ENCODE measurements at places on chromosomes 2 and 18.

GRCh38 chr2:100137866-100138570 lies 4.4 kb downstream of the AFF3 start:
- DNase-seq: peak; percentile 38

DNA sequence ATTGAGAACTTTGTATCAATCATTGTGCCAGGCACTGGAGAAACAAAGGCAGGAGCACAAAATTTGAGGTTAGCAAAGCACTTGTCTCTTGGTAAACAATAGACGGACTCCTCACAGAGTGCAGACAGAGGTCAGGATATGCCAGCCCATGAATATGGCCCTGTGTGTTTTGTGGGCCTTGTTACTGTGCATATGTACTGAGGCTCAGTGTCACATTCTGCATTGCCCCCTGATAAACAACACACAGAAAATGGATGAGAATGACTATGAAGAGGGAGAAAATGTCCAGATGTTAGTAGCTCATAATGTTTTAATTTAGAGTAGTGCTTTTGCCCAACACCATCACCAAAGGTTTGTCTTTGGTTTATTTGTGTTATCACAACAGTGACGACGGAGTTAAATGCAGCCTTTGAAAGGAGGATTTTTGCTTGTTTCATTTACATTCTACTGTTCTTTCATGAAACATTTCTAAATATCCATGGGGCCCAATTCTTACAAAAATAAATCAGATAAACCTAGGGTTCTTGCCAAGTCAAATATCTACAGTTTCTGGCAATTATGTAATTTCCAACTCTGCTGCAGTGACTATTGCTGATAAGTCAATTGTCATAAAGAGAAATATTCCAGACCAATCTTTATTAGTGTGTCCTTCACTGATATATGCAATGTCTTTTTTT lies 14.6 kb upstream of the NT5C1B start:
- DNase-seq: no peak

- no peak for DNase-seq
These were observed 470.8 kb downstream of the RIT2 start for GRCh38 chr18:42644729-42645131.

DNA sequence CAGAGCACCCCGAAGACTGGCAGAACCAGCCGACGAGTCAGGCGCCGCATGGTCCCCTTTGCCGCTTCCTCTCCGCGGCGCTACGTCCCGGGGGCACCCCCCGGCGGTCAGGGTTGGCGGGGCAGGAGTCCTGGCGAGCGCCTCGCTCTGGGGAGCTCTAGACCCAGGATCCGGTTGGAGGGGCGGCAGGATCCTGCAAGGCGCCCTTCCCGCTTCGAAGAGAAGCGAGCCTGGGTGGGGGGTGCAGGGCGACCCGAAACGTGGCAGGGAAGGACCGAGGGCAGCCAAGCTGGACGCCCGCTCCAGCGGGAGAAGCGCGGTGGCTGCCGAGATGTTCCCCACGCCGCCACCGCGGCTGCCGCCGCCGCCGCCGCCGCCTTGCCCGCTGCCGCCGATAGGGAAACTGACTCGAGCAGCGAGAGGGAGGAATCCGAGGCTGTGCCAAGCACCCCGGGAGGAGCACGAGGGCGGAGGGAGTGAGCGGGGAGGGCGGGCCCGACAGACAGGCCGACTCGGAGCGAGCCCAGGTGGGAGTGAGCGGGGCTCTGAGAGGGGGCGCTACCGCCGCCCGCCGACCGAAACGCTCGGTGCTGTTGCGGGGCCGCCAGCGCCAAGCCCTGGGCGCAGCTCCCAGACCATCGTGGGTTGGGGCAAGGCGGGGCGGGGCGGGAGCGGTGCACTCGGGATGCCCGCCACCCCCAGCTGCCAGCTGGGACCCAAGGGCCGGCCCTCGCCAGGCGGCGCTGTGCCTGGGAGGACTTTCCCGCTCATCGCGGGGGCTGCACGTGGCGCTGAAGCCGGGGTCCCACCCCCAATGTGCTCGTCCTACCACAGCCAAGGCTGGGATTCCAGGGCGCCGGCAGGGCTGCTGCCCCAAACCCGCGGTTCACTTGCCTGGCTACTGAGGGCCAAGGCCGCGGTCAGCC lies at the start of gene GALNT14:
GALNT14 (minus strand) TSS at position 404 of the 926 bp plus-strand sequence; CDS start at position 50, 354 bp downstream.
- DNase-seq: peak; percentile 68

DNA sequence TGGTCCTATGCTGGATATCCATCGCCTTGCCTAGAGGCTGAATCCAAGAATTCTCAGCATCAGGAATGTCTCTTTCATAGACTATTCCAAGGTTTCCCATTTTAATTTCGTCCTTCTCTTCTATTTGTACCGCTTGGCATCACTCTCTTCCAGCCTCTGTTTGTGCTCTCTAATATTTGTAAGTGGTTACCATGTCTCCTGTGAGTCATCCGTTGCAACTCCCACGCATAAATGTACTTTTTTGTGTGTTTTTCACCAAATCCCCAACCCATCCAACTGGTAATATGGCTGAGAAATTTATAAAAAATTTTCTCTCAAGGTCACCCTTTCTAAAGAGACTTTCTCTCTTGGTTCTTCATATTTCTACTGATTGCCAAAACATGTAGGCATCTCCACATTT lies 21.8 kb downstream of the COLEC12 start:
- no peak for DNase-seq

GRCh38 chr2:72719416-72719815 lies 106.4 kb downstream of the EXOC6B start:
- DNase-seq: no peak

DNA sequence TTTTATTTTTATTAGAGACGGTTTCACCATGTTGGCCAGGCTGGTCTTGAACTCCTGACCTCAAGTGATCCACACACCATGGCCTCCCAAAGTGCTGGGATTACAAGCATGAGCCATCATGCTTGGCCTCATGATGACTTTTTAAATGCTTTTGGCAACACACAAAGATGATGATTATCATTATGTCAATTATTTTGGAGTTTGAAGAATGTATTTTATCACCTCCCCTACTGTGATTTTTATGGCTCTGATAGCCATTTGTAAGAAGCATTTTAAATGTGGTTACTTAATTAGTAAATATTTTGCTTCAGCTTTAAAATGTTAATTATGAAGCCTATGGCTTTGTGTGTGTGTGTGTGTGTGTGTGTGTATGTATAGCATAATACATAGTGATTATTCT lies 45.1 kb upstream of the RAB27B start:
- DNase-seq: no peak

DNA sequence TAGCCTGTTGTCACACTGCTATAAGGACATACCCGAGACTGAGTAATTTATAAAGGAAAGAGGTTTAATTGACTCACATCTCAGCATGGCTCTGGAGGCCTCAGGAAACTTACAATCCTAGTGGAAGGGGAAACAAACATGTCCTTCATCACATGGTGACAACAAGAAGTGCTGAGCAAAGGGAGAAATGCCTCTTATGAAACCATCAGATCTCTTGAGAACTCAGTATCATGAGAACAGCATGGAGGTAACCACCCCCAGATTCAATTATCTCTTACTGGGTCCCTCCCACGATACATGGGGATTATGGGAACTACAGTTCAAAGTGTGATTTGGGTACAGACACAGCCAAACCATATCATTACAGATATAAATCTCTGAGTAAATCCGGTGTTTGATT lies 148.7 kb downstream of the PRPF40A start:
- no peak for DNase-seq

- peak; percentile 29 for DNase-seq
These were observed 161.6 kb upstream of the TRIB2 start for GRCh38 chr2:12555012-12555645.

- no peak for DNase-seq
These were observed 19.2 kb downstream of the ATOH8 start for GRCh38 chr2:85772841-85773491.

DNA sequence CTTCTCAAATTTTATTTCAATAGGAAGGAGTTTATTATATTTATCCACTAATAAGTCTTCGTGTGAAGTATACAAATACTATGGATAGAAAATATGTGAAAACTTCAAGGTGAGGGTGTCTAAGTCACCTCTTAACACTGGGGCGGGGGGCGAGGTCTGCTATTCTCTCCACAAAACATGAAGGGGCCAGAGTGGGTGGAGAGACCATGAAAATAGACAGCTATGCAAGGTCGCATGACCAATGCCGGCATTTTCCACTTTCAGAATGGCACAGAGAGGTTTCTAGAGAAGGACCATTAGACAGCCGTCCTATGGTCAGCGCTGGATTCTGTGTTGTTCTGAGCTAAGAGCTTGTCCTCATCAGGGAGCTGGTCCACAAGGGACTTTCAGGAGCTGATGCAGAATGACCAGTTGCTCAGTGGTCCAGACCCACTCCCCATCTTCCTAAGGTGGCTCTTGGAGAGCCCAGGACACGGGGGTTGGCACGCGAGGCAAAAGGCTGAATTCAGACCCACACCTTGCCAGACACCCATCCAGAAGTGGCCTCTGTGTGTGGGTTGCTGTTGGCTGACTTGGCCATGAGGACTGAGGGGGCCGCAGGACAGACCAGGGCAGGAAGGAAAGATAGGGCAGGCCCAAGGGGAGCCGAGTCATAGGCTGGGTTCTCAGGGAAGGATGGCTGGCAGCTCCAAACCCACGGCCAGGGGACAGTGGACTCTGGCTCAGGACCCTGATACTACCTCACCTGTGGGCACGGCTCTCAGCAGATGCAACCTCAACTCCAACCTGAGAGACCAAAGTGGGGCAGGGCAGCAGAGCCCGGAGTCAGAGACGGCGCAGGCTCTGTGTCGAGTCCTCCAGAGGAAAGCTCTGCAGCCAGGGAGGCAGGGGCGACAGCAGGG lies 69.8 kb downstream of the NDUFA10 start:
- no peak for DNase-seq

DNA sequence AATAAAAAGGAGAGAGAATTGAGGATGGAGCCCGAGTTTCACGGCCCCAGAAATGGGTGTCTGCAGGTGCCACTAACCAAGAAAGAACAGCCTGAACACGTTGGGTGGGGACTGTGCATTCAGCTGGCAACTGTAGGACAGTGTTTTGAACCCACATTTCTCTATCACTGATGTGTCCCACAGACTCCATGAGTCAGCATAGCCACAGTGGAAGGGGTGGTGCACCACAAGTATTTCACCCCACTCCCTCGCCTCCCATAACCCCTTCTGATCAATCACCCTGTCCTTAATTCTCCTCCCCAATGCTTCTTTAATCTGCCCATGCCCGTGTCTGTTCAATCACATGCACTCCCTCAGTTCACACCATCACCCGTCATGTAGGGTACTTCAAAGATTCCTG lies 291.5 kb downstream of the ZNF516 start:
- DNase-seq: no peak

Data from activated naive CD8-positive, alpha-beta T cell treated with anti-CD3 and anti-CD28 coated beads for 36 hours (primary cell).